ENCODE measurements at places on chromosomes 11 and 22.

- DNase-seq: no peak
These were observed 9.3 kb downstream of the RPL3 start for GRCh38 chr22:39309881-39310714.

DNA sequence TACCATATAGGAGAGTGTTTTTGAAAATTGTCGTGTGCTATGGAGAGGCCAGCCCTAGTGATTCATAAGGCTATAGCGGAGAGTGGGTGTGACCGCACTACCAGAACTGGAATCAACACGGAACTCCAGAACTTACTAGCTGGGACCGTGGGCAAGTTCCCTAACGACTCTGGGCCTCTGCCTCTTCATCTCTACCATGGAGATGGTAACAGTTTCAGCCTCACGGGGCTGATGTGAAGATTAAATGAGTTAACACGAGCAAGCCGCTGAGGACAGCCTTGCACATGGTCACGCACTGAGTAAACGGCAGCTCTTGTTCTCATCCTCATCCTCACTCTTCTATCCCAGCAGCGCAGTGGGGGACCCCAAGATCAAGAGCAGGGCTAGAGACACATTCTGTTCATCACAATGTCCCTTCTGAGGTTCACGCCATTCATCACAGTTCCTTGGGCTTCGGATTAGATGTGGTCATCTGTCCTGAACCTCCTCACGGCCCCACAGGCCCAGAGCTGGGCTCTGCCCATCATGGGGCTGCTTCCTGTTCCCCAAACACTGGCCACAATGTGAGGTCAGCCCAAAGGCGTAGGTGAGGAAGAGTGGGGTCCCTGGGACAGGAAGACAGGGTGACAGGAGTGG, 47.2 kb upstream of the CD5 start:
- no peak for DNase-seq

DNA sequence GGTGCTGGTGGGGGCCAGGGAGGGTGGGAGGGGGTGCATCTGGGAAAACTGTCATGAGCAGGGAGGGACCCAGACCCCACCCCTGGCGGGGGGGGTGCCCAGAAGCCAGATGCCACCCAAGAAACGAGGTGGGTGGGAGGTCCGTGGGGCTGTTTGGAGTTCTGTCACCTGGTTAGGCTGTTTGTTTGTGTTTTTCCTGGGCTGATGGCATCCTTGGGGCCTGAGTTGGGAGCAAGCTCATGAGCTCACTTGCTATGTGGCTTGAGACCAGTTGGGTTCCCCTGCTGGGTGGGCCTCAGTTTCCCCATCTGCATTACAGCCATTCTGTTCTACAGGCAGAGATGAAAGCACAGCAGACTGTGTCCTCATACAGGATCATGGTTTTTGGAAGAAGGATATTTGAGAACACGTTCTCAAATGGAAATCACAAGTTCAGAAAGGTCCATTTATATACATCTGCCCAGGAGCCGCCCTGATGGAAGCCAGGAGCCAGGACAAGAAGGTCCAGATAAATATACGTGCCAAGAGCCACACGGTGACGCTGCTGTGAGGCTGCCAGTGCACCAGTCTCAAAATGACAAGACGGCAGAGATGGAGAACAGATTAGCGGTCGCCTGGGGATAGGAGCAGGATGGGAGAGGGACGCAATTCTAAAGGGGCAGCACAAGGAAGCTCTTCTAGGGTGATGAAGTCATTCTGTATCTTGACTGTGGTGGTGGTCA, 312.9 kb downstream of the MN1 start:
- no peak for DNase-seq

DNA sequence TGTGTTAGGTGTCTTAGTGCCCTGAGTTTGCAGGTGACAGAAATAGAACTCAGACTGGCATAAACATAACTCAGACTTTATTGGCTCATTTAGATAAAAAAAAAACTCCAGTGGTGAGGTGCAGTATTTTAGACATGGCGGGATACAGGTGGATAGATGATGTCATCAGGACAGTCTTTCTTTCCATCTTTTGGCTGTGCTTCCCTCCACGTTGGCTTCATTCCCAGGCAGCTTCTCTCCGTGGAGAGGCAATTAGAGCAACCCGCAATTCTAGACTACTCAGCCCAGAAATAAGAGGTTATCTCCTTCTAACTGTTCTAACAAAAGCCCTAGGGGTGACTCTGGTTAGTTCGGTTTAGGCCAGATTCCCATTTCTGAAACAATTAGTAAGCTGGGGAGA, 40.5 kb downstream of the NCAM1 start:
- no peak for DNase-seq

DNA sequence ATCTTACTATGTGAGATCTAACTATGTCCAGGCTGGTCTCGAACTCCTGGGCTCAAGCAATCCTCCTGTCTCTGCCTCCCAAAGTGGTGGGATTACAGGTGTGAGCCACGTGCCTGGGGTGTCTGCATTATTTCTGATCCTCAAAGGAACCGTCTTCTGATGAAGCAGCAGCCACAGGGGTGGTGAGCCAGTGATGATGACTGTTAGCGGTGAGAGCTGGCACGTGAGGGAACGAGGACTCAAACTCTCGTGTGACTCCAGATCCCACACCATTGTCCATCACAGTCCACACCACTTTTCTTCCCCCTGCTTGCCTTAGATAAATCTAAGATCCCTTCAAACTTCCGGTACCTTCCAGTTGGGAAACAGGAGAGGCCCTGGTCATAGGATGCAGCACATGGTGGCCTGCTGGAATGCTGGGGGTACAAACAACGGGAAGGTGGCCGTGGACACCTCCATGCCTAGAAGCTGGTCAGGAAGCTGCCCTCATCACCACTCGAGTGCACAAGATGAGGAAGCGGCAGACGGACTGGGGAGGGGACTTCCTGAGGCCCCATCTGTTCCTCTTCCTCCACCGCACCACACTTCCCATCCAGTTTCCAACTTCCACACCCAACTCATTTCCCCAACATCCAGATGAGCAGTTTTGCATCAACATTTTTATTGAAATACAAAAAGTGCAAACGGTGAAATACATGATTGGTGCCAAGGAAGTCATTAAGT, 23.8 kb downstream of the ARHGAP1 start:
- no peak for DNase-seq

- peak; percentile 18 for DNase-seq
These were observed 150.0 kb upstream of the SYT13 start for GRCh38 chr11:45436118-45436517.

DNA sequence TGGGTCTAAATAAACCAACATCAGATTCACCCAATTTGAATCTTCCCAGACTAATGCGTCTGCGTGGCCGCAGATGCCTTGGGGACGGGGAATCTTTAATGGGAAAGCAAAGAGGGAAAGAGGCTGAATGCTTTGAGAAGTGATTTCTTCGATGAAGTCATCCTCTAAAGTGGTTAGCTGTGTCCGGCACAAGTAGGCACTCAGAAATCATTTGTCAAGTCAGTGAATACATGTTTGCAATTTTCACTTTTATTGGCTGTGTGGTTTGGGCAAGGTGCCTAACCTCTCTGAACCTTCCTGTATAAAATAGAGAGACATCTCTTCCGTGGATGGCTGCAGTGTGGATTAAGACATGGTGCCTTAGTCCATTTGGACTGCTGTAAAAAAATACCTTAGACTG, 19.7 kb upstream of the IFT27 start:
- DNase-seq: no peak

DNA sequence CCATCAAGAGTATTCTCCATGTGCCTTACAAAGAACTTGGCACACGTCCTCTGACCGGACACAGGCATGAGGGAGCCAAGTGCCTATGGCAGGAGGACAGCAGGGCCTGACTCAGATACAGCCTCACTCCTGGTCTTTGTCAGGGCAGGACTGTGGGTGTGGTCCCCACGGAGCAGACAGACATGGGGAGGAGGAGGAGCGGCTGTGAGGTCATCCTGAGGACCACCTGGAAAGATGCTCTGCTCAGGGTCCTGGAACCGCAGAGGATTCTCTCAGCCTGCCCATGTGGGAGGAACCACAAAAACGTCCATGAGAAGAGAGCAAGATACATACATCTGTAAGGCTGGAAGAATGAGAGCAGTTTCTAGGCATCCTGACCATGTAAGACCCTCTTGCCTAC, 576.3 kb downstream of the BRD1 start:
- DNase-seq: no peak

DNA sequence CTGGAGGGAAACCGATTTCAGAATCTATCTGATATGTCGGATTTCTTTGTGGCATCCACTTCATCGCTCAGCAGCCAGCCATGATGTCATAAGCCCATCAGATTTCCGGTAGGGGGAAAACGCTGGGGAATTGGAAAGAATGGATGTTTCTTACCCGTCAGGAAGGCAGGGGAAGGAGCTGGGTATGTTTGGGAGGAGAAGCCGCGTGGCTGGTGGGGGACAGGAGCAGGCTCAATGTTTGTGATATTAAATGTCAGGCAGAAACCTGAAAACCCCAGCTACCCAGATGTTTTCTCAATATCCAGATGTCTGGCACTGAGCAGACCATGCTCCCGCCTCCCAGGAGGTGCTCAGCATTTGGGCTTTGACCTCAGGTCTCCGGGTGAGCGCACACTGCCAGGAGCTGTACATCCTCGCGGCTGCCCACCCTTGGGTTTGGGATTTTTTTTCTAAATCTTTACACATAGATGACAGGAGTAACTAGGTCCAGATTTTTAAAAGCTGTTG, 67.5 kb downstream of the NFAM1 start:
- DNase-seq: no peak

DNA sequence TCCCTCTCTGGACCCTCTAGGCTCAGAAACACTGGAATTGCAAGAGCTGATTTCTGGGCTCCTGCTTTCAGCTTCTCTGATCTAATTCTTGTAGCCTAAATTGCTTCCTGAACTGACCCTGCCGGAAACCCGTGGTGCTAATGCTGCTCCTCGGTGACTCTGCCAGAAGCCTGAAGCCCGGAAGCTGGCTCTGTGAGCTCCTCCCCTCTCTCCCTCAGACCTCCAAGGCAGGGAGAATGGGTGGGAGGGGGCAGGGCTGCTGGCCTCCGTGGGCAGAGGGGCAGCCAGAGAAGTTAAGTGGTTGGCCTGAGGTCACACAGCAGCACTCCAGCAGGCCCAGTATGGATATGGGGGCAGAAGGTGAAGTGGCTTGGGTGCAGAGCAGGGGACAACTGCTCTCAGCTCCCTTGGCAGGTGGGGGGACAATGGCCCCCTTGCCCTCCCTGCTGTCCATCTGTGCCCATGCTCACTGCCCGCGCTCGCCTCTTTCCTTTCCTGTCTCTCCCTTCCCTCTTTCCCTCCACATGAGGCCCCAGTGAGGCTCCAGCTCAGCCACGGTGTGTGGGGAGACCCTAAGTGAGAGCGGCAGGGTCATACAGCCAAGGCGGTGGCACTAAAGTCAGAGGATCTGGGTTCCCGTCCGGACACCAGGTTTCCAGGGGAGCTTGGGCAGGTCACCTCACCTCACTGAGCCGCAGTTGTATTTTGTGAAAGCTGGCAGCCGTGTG, 16.2 kb downstream of the CAPN5 start:
- DNase-seq: no peak

DNA sequence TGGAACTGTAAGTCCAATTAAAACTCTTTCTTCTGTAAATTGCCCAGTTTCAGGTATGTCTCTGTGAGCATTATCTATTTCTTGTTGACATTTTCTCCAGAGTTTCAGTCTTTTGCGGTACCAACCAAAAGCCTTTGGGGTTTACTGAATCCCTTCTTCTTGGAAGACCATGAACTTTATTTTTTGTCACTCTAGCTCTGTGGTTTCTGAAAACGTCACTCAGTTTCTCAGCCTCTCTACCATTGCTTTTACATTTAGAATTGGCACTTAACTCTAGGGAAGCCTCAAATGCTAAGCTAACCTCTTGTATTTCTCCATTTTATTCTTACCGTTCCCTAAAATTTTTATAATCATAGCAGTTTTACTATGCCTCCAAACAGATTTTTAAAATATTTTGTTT, 237.6 kb downstream of the CSNK2A3 start:
- DNase-seq: no peak

DNA sequence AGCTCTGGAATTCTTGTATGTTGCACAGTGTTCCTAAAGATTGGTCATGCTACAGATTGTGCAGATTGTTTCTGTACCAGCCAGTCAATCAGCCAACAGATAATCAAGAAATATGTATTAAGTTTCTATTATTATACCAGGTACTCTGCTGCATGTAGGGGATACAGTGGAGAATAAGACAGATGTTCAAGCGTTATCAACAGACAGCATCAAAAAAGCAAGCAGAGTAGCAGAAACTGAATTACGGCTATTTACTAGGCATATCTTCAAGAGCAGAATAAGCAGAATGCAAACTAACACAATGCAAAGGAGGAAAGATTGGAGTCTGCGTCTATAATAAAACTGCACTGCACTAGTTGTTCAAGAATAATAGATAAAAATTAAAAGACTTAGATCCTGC, 278.6 kb downstream of the ETS1 start:
- no peak for DNase-seq

GRCh38 chr11:104682206-104682605, 216.1 kb downstream of the CASP12 start:
- DNase-seq: no peak

- DNase-seq: no peak
These were observed 14.4 kb downstream of the TSKU start for GRCh38 chr11:76797341-76798201.

GRCh38 chr11:88313441-88313840, 24.1 kb downstream of the CTSC start:
- no peak for DNase-seq

- no peak for DNase-seq
These were observed 25.7 kb downstream of the GLB1L2 start for GRCh38 chr11:134357545-134357839.

DNA sequence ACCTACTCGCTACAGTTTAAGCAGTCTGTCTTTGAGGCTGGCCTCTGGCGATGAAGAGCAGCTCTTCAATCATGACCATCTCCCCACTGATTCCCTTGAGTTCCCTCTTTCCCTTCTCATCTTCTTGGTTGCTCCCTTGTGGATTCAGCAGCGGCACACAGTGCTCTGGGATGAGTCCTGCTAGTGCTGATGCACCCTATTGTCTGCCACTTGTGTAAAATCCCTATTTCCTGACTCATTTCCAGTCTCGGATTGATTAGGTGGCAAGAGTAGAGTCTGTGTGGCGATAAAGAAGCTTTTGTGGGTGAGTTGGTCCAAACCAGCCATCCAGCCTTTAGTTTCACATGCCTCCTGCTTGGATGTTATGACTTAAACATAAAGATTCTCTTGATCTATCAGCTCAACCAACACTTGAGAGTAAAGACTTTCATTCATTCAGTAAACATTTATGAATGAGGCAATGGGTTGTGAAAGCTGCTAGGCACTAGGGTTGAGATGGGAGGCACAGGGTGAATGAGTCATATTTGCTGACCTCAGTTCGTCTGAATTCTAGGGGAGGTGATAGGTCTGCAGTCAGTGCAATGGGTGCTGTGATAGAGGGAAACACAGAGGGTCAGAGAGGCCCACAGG, 219.4 kb upstream of the RAG2 start:
- DNase-seq: no peak

GRCh38 chr22:23035557-23036277, 34.6 kb upstream of the GNAZ start:
- DNase-seq: no peak

DNA sequence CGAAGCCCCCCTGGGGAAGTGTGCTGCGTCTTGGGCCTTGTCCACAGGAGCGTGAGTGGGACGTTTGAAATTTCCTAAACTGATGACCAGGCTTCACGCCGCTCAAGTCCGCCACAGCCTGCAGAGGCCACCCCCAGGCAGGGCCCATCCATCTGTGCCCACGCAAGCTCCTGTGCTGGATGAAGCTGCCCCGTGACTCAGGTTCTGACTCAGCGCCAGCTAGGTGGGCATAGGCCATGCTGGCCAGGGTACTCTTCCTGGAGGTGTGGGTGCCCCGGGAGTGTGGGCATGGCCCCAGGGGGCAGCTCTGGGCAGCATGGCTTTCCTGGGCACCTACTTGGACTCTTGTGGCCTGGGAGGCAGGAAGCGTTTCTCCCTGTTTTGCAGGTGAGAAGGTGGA, 134.8 kb downstream of the CACNA1I start:
- no peak for DNase-seq

GRCh38 chr22:50728523-50728931, 9.5 kb upstream of the ACR start:
- DNase-seq: no peak

Data from amygdala (tissue), 56 donors.